ENCODE measurements at places on chromosomes 7 and 10.
A peak's percentile ranks its signal among the peaks of the same experiment; 100 is the strongest.

- no peak for DNase-seq
These were observed 61.9 kb downstream of the PARD3 start for GRCh38 chr10:34753014-34753757.

GRCh38 chr7:100247152-100247757 is 27.5 kb downstream of the PVRIG start:
- no peak for DNase-seq

DNA sequence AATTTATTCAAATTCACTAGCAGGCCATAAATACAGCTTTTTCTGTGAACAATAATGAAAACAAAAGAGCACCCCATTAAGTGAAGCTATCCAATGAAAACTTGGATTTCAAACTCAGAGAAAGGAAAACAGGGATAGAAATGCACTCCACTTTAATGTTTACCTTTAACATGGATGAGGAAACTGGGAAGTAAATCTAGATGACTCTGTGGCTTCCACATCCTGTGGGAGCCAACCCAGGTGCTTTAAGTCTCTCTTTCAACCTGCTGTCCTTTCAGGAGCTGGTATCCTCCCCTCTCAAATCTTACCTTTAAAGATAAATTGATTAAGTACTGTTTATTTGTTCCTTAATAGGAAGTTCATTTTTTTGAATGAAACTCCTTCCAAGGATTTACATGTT is 21.5 kb upstream of the SGMS1 start:
- no peak for DNase-seq

GRCh38 chr7:22108151-22108845 is 162.6 kb upstream of the CDCA7L start:
- DNase-seq = no peak

GRCh38 chr7:156496865-156497264 is 143.7 kb upstream of the RNF32 start:
- DNase-seq = no peak

GRCh38 chr10:31683682-31684081 is 244.9 kb downstream of the ARHGAP12 start:
- DNase-seq = no peak

- DNase-seq = no peak
These were observed 32.0 kb upstream of the WAPL start for GRCh38 chr10:86553639-86554038.

DNA sequence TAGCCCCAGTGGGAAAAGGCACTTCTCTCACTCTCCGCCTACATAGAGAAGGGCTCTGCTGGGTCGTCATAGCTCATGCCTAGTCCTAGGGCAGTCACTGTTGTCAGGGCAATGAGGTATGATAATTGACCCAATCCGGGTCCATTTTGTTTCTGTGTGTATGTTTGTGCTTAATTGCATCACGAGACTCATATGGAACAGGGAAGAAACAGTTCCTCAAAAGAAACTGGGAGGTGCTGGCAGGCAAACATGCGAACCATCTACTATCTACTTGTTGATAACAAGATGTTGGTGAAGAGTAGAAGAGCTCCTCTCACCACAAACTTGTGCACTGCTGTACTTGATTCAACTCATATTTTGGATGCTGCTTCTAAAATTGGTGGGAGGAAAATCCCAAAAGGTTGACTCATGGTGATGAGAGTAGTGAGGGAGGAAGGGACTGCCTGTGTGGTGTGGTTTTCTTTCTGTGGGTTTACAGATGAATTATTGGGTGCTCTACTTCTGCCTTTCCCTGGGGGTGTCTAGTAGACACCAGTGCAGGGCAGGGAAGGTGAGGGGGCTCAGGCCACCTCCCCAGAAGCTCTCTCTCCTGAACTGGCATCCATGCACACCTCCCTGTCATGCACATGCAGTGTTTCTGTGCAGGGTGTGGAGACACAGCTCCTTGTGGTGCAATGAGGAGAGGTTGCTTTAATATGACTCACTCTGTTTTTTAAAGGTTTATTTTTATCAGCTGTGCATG is 29.4 kb downstream of the LSMEM1 start:
- DNase-seq = no peak

- DNase-seq = no peak
These were observed 851.0 kb downstream of the KCNMA1 start for GRCh38 chr10:76786504-76787072.

DNA sequence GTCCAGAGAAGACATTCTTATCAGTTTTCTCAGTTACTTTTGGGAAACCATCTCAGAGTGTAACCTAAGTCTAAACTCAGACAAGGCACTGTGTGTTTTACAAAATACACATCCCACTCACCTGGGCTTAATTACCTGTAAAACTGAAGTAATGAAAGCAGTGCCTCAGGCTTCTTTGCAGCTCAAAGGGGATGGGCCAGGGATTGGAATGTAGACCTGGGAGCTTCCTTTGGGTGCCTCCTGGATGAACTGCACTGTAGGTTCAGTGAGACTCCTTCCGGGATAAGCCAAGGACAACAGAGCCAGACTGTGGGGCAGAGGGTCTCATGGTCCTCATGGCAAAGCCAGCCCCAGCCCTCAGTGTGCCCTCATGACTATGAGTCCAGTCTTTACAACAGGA is 672.4 kb upstream of the GALNT17 start:
- DNase-seq = no peak

- DNase-seq = no peak
These were observed 176.2 kb upstream of the CSTF2T start for GRCh38 chr10:51875610-51876009.

DNA sequence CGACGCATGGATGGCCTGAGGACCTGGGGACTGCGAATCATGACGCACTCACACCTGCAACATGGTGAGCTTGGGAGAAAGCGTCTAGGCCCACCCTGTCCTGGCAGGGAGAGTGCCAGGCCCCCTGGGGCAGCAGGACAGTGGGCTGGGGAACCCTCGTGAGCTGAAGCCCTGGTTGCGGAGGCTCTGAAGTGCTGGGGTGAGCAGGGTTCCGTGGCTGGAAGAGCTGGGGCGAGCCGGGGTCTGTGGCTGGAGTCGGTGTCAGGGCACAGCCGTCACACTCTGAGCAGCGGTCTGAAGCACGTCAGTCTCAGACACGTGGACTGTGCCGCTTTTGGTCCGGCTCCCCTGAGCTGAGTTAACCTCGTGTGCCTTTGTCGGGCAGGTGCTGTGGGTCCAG is 4.7 kb downstream of the SUN1 start:
- no peak for DNase-seq

GRCh38 chr10:124997771-124998623 is 56.1 kb downstream of the ZRANB1 start:
- DNase-seq = no peak

DNA sequence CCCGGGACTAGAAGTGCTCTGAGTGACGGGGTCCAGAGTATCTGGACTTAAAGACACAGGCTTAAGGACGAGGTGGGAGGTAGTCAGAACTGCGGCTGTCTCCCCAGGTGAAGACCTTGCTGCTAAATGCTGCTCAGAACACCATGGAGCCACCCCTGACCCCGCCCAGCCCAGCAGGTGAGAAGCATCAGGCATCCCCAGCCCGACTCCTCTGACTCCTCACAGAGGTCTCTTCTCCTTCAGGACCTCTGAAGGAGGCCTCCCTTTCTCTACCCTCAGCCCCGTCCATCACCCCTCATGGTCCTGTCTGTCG is 5.8 kb downstream of the NFKB2 start:
- no peak for DNase-seq

DNA sequence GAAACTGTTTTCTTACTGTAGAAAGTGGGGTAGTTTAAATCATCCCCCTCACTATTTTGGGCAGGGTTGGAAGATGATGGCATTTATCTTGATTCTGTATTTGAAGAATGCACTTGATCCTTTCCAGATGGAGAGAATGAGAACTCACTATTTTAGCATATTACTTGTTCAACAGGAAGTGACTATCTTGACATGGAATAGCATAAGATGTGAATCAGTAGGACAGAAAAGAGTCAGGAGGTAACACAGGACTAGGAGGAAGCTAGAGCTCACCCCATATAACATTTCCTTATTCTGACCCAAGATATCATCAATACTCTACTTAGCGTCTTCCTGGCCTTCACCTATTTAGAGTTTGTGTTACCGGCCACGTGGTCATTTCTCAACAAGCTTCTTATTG is 400.2 kb downstream of the PHTF2 start:
- no peak for DNase-seq

- peak; percentile 72 for DNase-seq
These were observed 510 bp downstream of the ZSWIM8 start for GRCh38 chr10:73785721-73786511.

DNA sequence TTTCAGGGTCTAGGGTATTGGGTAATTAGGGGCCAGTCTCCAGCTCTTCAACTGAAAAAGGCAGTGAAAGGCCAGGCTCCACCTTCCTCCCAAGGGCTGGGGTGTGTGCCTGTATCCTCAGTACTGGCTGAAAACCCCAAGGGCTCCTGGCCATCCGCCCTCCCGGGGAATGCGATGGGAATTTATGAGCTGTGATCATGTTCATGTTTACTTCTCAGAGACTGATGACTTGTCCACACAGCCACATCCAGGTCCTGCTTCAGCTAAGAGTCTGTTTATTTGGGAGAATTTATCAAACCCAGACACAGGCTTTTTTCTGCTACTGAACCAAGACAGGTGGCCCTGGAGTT is 91.7 kb downstream of the CCDC3 start:
- no peak for DNase-seq

DNA sequence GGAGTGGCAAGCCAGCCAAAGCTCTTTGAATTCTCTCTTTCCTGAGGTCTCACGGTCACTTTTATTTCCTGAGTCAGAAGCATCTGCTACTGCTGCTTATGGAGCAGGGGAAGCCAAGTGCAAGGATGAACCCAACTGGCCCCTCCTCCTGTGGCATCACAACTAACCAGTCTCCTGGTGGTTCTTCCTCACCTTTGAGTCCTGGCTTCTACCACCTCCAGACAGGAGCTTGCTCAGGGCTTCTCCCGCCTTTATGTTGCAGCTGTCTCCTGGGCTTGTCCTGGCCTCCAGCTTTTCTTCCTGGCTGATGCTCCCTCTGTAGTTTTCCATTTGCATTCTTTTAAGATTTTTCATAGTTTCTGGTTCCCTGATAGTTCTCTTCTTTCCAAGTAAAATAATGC is 349.7 kb upstream of the NRP1 start:
- DNase-seq = no peak

DNA sequence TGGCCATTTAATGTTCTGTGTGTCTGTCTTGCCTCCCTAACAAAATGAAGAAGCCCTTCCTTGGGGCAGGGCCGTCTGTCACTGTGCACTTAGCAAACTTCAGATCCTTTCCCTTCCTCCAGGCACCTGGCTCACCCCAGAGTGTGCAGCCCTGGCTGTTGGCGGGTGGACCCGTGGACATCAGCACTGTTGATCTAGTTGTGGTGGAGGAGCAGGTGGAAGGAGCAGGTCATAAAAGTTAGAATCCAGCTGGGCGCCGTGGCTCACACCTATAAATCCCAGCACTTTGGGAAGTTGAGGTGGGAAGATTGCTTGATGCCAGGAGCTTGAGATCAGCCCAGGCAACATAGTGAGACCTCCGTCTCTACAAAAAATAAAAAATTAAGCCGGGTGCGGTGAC is 12.7 kb downstream of the RAB19 start:
- DNase-seq = no peak

- no peak for DNase-seq
These were observed 10.4 kb downstream of the NXPH1 start for GRCh38 chr7:8443576-8444467.

- DNase-seq = no peak
These were observed 704.4 kb upstream of the CELF2 start for GRCh38 chr10:10313149-10313835.

GRCh38 chr7:98250789-98251188 is 1.2 kb downstream of the TECPR1 start:
- DNase-seq = peak; percentile 14

DNA sequence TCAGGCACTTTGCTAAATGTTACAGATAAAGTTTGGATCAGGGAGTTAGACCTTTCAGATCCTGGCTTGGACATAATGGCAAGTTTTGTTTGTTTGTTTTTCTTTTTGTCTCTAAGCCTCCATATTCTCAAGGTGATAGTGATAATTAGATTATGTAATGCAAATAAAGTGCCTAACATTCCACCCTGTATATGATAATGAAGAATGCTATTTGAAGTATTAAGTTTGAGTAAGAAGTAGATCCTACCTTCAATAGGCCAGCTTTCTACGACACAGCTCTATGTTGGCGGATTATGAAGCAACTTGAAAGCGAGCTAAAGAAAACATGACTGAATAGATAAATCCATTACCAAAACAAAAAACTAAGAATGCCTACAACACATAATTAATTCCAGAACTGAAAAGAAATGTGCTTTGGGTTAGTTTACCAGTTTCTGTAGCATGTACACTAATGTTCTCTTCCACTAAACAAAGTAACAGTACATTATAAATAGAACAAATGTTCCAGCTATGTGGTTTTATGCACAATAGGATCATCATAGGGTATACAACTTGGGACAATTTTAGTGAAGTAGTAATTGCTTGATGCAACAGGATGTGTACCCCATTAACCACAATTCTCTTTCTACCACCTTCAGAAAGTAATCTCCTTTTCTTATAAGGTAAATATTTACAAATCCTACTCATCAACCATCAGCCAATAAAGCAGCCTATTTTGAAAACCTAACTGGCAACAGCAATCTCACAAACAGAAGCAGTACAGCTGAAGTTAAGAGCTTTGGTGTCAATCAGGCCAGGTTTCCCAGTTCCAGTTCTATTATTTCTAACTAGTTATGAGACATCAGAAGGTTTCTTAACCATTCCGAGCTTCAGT is 1.5 kb downstream of the SEM1 start:
- no peak for DNase-seq

- no peak for DNase-seq
These were observed 56.1 kb downstream of the ZNF783 start for GRCh38 chr7:149317986-149318672.

GRCh38 chr7:95471071-95471470 is 14.7 kb upstream of the ASB4 start:
- no peak for DNase-seq

- peak; percentile 81 for DNase-seq
These were observed 1.4 kb downstream of the TRA2A start for GRCh38 chr7:23530405-23530804.

- no peak for DNase-seq
These were observed 363.4 kb downstream of the GLRX3 start for GRCh38 chr10:130499541-130499940.

DNA sequence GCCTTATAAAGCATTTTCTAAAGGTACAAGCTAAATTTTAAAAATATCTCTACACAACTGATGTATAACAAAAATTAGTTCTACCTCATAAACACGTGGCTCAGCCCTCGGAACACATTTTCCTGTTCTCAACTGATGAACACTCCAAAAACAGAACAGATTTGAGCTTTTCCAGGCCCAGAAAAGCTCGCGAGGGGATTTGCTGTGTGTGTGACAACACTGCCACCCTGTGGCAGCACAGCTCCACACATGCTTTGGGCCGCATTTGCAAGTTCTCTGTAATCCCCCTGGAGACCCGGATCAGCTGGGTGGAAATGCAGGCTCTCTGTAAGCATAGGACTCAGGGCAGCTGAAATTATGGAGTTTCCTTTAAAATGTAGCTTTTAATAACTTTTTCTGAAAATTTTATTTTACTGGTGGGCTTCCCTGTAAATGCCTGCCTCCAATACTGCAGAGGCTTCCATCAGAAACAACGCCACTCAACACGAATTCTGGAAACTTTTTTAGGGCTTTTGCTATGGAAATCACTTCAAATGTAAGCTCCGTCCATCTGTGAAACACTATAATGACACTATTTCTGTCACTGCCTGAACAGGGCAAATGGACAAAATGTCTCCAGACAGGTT is 155.5 kb downstream of the COBL start:
- DNase-seq = peak; percentile 44

- DNase-seq = peak; percentile 39
These were observed 815 bp downstream of the CCSER2 start for GRCh38 chr10:84329196-84329611.

Data from CD8-positive, alpha-beta T cell (primary cell).